ENCODE measurements at places on chromosomes 1 and 21.
A peak's percentile ranks its signal among the peaks of the same experiment; 100 is the strongest.

DNA sequence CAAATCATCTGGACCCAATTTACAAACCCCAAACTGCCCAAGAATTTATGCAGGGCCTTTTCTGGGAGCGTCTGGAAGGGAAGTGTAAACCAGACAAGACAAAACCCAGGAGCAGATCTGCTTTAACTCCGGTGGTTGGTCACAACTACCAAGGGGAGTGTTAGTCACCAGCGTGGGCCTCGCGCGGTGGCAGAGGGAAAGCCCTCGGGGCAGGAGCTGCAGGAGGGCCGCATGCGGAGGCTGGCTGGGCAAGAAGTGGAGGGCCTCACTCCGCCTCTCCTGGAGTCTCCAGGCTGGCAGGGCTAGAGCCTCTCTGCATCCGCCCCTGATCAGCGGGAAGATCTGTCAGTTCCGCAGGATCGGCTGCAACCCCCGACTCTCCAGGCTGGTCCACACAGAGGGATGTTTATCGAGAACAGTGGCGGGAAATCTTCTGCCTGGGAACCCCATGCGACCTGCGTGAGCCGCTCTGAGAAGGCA is 2.0 kb downstream of the COL24A1 start:
- DNase-seq: no peak

GRCh38 chr1:232904131-232904530 is 46.3 kb upstream of the NTPCR start:
- DNase-seq: no peak

DNA sequence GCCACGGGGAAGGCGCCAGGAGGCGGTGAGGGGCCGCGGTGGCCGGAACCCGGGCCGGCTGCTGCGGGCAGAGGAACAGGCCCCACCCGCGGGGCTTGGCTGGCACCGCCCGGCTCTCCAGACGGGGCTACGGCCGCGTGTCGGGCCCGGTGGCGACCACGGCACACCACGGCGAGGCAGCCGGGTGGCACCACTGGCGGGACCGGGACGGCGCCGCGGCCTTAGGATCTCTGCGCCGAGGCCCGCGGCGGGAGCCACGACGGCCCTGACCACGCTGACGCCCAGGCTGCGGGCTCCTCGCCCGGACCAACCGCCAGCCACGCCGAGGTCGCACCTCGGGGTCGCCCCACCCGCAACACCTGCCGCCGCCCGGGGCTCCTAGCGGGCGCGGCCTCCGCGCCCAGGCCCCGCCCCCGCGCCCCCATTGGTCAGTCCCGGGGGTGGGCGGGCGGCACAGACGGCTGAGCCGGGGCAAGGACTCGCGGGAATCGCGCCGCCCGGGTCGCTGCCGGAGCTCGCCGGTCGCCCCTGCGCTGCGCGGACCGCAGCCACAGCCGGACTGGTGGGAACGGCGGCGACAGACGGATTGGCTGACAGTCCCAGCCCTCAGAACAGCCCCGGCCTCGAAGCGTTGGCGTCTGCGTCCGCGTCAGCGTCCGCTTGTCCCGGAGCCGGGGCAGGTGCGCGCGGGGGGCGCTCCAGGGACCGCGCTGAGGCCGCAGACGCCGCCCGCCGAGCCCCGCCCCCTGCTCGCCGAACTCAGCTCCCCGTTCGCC is at the start of gene BMP8A:
TSS of gene BMP8A (plus strand) at position 491 of the 776 bp plus-strand sequence. CDS start 356 bp downstream, outside the sequence.
- DNase-seq: peak; percentile 54

DNA sequence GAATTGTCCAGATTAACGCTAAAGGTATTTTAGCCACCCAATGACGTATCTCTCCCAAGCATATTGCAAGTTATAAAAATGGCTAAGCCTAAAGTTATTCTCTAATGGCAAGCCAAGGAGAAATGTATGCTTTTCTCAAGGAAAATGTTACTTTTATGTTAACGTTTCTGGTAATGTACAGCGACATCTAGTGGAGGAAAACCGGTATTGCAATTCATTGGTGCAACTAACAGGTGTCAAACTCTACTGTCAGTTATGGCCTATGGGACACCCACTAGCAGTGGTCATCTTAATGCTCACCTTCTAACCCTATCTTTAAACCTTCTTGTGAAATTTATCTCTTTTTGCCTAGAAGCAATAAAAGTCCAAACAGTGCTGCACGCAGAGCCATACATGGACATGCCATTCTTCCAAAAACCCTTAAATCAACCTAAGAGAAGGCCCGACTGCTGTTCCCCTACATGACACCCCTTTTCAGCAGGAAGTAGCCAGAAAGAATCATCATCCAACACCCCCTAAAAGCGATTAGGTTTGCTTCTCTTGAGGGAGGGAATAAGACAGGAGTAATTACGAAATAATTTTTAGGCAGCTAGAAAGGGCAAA is 68.7 kb upstream of the LRIF1 start:
- DNase-seq: no peak

GRCh38 chr1:2803931-2804627 is 2.6 kb upstream of the TTC34 start:
- no peak for DNase-seq

DNA sequence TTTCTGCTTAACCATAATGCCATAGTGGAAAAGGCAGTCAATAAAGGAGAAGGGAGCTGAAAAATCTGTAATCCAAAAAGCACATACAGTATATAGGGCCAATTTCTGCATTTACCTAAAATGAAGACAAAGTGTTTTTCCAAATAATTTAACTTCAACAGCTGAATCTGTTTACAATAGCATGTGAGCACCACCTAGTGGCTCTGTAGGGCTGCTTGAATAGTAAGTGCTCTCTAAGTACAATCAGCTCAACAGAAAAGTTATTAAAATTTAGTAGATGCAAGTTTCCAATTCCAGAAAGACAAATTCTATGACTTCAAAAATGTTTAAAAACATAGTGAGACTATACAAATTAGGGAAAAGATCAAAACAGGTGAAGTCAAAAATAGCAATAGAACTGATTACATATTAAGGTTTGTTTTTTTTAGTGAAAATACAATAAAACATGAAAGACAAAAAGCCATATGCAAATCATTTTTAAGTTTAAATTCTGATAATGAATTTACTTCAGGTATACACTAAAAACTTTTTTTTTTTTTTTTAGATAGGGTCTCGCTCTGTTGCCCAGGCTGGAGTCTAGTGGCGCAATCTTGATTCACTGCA is 220.0 kb downstream of the SETD4 start:
- DNase-seq: no peak

- no peak for DNase-seq
Observed at GRCh38 chr1:6653436-6654290, 29.0 kb downstream of the THAP3 start.

GRCh38 chr1:110525249-110525595 is 6.2 kb upstream of the KCNA10 start:
- DNase-seq: no peak

DNA sequence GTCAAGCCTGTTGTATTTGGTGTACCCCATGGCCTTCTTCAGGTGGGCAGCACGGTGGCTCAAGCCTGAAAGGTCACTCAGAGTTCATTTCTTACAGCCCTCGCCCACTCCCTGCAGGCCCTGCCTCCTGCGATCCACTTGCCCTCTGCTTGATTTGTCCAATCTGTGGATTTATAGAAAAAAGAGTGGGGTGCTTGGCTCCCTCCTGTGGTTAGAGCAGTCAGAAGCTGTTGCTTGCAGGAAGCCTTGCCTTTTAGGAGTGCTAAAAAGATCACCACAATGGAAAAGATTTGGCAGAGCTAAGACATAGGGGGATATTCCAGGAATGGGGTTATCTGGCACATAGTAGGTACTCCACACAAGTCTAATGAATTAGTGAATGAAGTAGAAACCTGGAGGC is 108.0 kb upstream of the TRABD2B start:
- DNase-seq: no peak

- no peak for DNase-seq
Observed at GRCh38 chr1:78304761-78305160, 186.0 kb upstream of the PTGFR start.

DNA sequence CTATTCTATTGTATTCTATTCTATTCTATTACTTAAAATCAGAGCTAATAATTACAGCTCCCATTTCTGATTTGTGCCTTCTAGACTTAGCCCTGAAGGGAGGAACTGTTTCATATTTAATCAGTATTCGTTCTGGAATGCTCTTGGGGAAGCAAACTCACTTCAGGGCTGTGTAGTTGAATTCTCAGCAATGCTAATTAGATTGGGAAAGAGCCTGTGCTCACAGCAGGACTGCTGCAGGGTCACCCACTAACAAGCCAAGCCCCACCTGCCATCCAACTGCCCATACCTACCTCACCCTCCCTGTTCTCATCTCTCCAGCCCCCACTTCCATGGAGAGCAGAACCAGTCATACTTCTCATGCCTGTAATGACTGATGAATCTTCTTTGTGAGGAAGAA is 464.2 kb downstream of the PTPRU start:
- DNase-seq: no peak

- no peak for DNase-seq
Observed at GRCh38 chr1:172325531-172325930, 95.0 kb upstream of the C1orf105 start.

GRCh38 chr1:214454569-214455396 is 96.6 kb downstream of the PTPN14 start:
- DNase-seq: no peak

- no peak for DNase-seq
Observed at GRCh38 chr1:225597926-225598575, 54.9 kb downstream of the ENAH start.

- no peak for DNase-seq
Observed at GRCh38 chr21:28627261-28627660, 365.4 kb downstream of the LTN1 start.

DNA sequence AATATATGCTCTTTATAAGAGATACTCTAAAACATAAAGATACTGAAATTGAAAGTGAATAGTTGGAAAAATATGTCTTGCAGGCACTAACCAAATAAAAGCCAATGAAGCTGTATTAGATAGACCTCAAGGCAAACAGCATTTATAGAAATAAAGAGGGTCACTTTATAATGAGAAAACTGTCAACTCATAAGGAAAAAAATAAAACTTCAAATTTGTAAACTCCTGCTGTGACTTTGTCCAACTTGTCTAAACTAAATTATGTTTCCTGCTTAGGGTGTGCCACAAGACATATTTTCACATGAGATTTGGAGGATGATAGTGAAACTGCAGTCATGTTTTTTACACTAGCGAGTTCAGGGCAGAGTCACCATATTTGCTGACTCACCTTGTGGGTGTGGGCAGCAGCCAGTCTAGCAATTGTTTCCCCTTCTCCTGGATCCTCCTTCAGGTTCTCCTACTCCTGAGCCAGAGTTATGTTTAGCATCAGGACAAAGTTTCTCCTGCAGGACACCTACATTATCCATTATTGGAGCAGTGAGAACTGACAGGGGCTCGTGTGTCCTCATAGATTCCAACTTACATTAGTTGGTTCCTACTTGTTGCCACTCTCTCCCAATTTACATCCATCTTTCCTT is 43.8 kb downstream of the CD53 start:
- no peak for DNase-seq

- no peak for DNase-seq
Observed at GRCh38 chr1:246579818-246580217, 13.6 kb downstream of the CNST start.

DNA sequence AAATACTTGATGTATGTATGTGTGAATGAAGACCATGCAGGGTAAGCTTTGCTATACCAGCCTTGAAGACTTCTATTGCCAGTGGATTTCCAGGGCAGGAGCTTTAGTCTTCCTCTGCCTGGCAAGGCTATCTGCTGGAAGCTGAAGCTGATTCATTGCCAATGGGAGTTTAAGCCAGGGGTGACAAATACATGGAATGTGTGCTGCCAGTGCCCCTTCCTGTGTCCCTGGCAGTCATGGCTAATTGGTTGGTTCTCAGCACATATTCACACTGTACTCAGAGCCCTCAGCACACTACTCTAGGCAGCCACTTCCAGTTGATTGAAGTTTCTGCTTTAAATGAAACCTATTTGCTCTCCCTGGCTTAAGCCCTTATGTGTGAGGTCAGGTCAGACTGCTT is 1.5 kb downstream of the ZSCAN20 start:
- DNase-seq: no peak

DNA sequence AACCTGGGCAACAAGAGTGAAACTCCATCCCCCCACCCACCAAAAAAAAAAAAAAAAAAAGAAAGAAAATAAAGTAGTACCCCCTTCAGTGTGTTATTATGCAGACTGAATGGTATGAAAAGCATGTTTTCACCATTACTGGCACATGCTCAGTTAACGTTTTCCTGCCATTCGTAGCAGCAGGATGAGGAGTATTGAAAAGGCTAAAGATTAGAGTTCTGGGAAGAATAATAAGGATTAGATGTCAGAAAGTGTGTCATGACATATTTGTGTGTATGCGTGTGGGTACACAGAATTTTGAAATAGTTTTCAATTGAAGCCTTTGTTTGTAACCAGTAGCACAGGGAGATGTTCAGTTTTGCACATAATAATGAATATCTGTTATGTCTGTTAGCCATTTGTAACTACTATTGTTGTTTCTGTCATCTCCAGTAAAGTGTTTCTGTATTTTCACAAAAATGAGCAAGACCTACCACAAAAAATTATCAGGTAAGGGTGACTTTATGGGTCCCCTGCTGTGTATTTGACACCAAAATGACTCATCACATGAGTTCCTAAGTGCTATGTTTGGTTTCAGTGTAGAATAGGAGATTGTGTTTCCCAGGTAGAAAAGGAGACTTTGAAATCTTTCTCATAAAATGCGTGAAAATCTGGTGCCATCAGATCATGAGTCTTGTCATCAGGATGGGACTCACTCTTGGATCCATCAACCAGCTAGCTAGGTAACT is 358.9 kb downstream of the DISC1 start:
- no peak for DNase-seq

DNA sequence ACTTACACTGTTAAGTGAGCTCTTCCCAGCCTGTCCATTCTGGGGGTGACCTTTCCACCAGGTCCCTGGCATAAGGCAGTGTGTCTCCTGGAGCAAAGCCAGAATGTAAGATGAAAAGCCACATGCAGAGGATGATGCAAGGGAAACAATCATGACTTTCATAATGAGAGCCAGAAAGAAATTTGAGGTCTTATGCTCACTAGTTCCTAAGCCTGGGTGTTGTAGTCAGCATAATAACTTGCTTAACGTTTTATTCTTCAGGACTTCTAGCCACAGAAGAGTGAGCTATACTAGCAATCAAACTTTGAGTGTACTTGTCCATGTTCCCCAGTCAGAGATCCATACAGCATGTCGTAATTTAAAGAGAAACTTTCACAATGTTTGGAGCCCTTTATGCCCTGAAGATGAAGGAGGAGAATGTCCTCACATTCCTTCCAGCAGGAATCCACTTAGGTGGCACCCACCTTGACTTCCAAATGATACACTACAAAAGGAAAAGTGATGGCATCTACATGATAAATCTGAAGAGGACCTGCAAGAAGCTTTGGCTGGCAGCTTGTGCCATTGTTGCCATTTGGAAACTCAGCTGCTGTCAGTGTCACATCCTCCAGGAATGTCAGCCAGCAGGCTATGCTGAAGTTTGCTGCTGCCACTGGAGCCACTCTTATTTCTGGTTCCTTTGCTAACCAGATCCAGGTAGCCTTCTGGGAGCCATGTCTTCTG is 60.5 kb upstream of the FOXD3 start:
- DNase-seq: no peak

DNA sequence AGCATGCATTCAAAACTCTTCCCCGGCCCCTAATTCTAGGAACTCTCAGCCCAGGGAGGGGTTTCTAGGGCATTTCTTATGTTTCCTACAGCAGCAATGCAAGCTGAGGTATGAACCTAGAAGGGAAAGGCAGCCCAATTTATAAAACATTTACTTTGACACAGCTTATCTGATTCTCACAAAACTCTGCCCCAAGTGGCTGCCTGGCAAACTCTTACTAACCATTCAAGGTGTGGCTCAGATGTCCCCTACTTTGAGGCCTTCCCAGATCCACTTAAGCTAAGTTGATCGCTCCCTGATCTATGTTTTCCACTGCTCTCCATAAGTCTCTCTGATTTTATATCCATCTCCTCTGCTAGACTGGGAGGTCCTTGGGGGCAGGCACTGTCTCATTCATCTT is 35.4 kb downstream of the AK2 start:
- no peak for DNase-seq
